ENCODE measurements at places on chromosomes 6 and 20.

- DNase-seq = no peak
Measured at GRCh38 chr6:156889469-156889868, 112.3 kb downstream of the ARID1B start.

- DNase-seq = no peak
Measured at GRCh38 chr6:47581591-47581990, 104.0 kb downstream of the CD2AP start.

GRCh38 chr6:100112855-100113508 is 119.0 kb upstream of the MCHR2 start:
- DNase-seq = no peak

- no peak for DNase-seq
Measured at GRCh38 chr6:15989397-15989796, 139.5 kb upstream of the MYLIP start.

DNA sequence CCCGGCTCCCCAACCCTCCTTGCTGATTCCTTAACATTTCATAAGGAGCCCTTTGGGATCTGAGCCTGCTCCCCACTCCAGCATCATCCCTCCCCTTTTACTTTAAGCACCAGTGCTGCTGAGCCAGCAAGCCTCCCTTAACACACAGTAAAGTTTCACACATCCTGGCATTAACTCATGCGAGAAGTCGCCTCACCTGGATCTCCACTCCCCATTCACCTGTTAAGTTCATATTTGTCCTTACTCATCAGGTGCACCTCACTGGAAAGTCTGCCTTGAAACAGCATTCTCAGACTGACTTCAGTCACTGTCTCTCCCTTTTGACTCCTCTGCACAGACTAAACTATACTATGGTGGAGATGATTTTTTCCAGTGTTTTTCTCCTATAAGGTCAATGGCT is 47.8 kb upstream of the MAP7 start:
- no peak for DNase-seq

Data from stimulated activated CD8-positive, alpha-beta memory T cell treated with anti-CD3 and anti-CD28 coated beads, Interleukin-4, amount 100 ng/mL, for 1 hour (primary cell).